ENCODE measurements at places on chromosomes 2 and 18. TPM values are rescaled to one million over a fixed set of nuclear protein-coding genes. Genes with fewer than 3 reads are reported as not detected.

Gene SERPINB10
- 0.04 TPM for total RNA-seq

Gene TEKT4
- total RNA-seq = not detected

Gene SULT1C4
- 13.3 TPM for total RNA-seq

Gene GKN1
- total RNA-seq = 0.09 TPM

Gene CNDP1
- total RNA-seq = 0.13 TPM

Gene IL37
- total RNA-seq = not detected

Gene CEP68
- 23.2 TPM for total RNA-seq
